ENCODE measurements at places on chromosomes 6 and 20. TPM values are rescaled to one million over a fixed set of nuclear protein-coding genes. Genes with fewer than 3 reads are reported as not detected.

TEAD3 gene
- 33.9 TPM for total RNA-seq

BAK1 gene
- total RNA-seq: 40.9 TPM

LAMA2 gene
- total RNA-seq: 6.4 TPM

EEF1E1 gene
- 68.6 TPM for total RNA-seq

SFTA2 gene
- total RNA-seq: not detected

TMEM74B gene
- 10.9 TPM for total RNA-seq

ESF1 gene
- total RNA-seq: 25.3 TPM

ATP5F1E gene
- total RNA-seq: 44.8 TPM

PRKN gene
- 0.59 TPM for total RNA-seq

OXT gene
- not detected for total RNA-seq

ZNF311 gene
- 3.7 TPM for total RNA-seq

AURKA gene
- total RNA-seq: 103 TPM

TP53TG5 gene
- total RNA-seq: 0.85 TPM

SOD2 gene
- 86.3 TPM for total RNA-seq

HLA-DMB gene
- total RNA-seq: 2.3 TPM

C6orf15 gene
- total RNA-seq: not detected

WFDC5 gene
- total RNA-seq: not detected

PGC gene
- 0.62 TPM for total RNA-seq

NMBR gene
- total RNA-seq: not detected

FANCE gene
- total RNA-seq: 22.3 TPM

All from WTC11 (cell line).